Breast epithelium (tissue), 4 donors: ENCODE measurements at places on chromosomes 4 and X.

DNA sequence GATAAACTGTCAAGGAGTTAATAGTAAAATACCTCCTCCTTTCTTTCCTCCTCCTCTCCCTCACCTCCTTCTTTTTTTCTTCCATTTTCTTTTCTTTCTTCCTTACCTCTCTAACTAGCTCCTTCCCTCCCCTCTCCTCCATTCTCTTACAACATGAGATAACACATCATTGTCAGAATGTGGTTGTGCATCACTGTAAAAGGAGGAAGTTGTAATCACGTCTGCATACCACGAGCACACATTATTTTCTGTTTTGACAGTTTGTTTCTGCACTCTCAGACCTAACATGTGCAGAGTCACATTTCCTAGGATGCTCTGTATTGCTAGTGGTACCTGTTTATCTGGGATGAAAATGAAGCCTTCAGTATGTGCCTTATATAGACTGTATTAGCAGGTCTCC lies 9.1 kb downstream of the SLIT2 start:
- no peak for DNase-seq

DNA sequence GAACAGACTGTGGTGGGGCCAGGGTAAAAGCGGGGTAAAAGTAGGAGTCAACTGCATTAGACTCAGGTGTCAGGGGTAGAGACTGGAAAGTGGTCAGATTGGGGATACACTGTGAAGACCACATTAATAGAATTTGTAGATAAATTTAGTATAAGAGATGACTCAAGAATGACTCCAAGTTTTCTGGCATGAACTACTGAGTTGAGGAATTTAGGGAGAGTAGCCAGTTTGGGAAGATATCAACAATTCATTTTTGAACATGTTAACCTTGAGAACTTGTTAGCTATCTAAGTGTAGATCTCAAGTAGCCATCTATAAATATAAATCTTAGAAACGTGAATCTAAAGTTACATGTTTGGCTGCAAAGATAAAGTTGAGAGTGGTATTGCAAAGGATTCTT lies 206.9 kb upstream of the HCCS start:
- no peak for DNase-seq

DNA sequence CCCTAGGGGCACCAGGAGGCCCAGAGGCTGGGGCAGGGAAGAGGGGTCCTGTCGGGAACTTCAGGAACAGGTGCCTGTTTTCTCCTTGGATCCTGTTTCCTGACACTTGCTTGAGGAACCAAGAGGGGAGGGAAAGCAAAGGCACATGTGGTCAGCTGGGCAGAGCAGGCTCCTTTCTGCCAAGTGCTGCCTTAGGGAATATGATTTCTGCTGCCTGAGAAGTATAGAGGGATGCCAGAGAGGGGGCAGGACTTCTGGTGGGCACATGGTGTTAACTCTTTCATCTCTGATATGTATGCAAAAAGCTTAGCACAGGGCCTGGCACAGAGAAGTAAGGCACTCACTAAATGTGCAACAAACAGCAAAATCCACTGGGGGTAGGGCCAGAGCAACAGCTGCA lies 51.2 kb upstream of the PJA1 start:
- no peak for DNase-seq

DNA sequence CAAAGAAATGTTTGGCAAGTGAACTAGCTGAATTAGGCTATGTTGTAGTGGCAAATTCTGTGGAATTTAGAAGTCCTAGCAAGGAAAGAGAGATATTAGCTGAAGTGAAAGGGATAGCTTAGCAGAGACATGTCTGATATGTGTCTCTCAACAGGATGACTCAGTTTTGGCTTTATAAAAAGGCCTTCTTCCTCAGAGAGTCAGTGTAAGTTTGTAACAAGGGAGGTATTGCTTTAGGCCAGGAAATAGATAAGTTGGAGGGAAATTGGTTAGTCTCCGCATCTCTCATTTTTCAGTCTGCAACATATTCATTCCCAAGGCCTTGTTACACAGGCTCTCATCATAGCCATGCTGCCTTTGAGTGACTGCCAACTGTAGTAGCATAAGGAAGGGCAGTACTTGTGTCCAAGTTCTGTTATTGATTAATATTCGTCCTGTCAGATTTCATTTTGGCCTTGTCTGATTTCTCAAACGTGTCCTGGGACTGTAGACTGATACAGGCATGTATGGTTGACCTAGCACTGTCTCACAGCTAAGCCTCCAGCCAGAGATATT lies 4.0 kb downstream of the TMEM164 start:
- no peak for DNase-seq

- no peak for DNase-seq
These were observed 313.0 kb downstream of the DCTD start for GRCh38 chr4:182604161-182604622.

DNA sequence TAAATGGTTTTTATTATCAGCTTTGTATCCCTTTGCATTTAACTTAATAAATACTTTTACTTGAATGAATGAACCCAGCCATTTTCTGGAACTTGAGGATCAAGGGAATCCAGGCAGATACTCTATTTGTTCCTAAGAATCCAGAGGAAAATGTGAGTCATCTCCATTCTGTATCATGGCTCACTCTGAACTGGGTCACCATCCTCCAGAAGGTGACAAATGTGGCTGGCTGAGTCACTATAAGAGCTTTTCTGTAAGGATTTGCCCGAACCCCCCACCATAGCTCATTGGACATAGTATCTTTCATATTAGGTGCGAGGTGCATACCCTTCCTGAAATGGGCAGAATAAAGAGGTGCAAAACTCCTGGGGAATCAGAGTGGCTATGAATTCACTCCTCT lies 25.8 kb downstream of the RTL9 start:
- no peak for DNase-seq

DNA sequence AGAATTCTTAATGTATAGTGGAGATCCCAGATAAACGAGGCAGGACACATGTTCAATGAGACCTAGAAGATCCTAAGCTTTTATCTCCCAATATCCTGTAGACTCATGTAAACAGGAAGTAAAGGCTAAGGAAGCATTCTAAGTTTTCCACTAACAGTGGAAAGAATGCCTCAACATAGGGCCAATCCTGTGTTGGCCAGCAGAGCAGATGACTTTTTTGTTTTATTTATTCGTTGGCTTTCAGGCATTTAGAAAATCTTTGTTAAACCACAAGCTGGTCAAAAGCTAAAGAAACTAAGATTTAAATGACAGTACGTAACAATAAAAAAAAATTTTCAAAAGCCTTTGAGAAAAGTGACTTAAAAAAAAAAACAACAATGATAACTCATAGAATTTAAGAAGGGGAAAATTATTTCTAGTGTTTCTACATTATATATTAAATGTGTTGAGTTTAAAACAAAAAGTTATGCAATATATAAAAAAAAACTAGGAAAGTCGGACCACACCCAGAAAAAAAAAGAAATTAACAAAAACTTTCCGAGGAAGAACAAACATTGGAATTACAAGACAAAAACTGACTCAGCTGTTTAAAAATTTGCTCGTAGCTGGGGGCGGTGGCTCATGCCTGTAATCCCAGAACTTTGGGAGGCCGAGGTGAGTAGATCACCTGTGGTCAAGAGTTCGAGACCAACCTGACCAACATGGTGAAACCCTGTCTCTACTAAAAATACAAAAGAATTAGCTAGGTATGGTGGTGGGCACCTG lies 759.3 kb downstream of the FSTL5 start:
- DNase-seq, result no peak

GRCh38 chr4:138256608-138257007 lies 14.5 kb upstream of the SLC7A11 start:
- no peak for DNase-seq

GRCh38 chr4:99219479-99219878 lies 433 bp upstream of the ADH6 start:
- DNase-seq, result no peak

DNA sequence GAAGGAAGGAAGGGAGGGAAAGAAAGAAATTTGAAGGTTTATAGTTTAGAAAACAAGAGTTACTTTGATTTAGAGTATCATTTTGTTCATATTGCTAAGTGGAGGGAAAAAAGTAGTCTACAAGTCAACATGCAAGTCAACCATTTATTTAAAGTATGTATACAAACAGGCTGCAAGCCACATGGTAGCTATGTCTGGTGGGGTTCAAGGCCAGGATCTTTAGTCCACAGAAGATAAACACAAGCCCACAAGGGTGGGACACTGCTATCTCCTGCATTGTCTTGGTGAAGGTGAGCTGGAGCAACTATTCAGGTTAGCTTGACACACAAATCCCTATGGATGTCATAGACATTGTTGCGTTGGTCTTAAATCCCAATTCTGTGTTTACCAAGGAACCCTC lies 71.4 kb downstream of the ABCG2 start:
- DNase-seq, result no peak

DNA sequence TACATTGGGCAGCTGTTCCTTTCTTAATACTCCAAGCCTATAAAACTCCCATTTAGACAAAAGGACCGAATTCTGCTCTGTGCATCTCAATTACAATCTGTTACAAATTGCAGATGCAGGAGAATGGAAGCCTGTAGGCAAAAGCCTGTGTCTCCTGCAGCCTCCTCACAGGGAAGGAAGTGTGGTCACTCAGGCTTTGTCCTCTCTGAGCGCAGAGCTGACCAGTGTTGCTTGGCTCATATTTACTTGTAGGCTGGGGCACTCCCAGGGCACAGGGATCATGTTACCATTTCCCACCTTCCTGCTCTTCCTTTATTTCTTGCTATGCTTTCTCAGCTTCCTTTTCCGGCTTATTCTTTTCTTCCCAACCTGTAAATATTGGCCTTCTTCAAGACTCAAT lies 15.7 kb downstream of the SUPT20HL2 start:
- no peak for DNase-seq

GRCh38 chr4:184824776-184825084 lies 1.0 kb downstream of the ACSL1 start:
- DNase-seq, result no peak

DNA sequence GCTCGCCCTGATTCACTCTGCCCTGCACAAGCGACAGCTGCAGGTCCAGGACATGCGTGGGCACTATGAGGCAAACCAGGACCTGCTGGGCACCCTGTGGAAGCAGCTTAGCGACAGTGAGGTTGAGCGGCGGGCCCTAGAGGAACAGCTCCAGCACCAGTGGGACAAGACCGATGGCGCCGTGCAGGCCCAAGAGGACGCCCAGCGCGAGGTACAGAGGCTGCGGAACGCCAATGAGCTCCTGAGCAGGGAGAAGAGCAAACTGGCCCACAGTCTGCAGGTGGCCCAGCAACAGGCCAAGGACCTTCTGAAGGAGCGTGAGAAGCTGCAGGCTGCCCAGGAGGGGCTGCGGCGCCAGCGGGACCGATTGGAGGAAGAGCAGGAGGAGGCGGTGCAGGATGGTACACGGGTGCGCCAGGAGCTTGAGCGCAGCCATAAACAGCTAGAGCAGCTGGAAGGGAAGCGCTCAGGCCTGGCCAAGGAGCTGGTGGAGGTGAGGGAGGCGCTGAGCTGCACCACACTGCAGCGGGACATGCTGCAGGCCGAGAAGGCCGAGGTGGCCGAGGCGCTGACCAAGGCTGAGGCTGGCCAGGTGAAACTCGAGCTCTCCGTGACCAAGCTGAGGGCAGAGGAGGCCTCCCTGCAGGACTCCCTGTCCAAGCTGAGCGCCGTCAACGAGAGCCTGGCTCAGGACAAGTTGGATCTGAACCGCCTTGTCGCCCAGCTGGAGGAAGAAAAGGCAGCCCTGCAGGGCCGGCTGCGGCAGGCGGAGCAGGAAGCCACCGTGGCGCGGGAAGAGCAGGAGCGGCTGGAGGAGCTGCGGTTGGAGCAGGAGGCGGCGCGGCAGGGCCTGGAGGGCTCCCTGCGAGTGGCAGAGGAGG lies 12.8 kb downstream of the SMIM10L2A start:
- DNase-seq, result no peak

DNA sequence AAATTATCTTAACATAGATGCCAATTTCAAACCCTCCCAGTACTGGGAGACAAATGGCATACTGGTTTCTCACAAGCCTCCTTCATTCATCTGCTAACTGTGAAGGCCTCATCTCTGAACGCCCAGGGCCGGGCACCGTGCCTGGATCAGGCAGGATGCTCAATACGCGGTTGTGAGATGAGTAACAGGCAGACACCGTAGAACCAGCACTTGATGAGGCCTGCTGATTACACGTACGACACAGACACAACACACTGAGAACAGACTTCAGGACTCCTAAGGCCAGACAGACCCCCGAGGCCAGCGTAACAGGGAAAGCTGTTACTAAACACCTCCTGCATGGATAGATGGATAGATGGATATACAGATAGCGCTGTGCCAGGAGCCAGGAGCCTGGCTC lies 154.6 kb downstream of the AFAP1 start:
- DNase-seq, result no peak

- no peak for DNase-seq
These were observed 12.6 kb downstream of the NEIL3 start for GRCh38 chr4:177322266-177322665.

- no peak for DNase-seq
These were observed 94.2 kb upstream of the SMIM31 start for GRCh38 chr4:164659765-164660164.

DNA sequence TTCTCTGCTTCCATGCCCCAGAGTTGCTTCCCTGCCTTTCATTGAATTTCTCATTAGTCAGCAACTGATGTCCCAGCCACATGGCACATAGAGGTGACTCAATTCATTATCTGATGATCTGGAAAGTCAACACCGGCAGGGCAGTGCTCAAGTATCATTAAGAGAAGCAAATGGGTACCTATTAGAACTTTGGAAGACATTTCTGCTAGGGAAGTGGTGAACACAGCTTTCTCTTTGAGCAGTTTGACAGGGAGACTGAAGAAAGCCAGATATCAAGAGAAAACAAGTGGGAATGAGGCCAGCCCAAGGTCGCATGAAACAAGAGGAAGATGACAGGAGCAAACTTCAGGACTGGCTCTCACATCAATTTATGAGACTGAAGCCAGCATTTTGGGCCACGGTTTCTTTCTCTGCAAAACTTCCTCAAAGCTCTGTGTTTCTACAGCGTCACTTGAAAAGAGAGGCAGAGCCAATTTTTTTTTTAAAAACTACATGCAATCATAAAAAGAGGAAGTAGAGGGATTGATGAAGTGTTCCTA lies 108.3 kb upstream of the RPS6KA3 start:
- no peak for DNase-seq

- DNase-seq, result no peak
These were observed 791 bp downstream of the GUCY1B1 start for GRCh38 chr4:155759372-155760252.

- no peak for DNase-seq
These were observed 1.3 kb upstream of the CITED1 start for GRCh38 chrX:72306851-72307645.

DNA sequence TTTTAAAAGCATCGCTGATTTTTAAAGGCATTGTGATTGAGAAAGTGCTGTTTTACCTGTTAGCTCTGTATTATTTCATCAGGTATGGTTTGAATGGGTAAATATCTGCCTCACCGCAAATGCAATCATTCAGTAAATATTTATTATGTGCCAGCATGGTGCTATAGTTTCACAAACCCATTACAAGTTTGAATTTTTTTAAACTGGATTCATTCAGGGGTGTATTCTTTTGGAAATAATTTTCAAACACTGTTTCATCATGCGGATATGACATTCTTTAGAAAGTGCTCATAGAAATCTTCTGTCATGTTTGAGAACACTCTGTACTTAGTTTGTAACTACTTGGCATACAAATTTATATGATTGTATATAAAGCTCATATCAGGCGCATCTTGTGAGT lies 37.2 kb downstream of the LIMCH1 start:
- no peak for DNase-seq

- no peak for DNase-seq
These were observed 326.4 kb downstream of the PPP3CA start for GRCh38 chr4:101020956-101021355.
